Stimulated activated CD8-positive, alpha-beta memory T cell treated with anti-CD3 and anti-CD28 coated beads, Interleukin-12 subunit alpha, Interleukin-12 subunit beta, amount 100 ng/mL, for 1 hour (primary cell): ENCODE measurements at places on chromosomes 5 and 9.

DNA sequence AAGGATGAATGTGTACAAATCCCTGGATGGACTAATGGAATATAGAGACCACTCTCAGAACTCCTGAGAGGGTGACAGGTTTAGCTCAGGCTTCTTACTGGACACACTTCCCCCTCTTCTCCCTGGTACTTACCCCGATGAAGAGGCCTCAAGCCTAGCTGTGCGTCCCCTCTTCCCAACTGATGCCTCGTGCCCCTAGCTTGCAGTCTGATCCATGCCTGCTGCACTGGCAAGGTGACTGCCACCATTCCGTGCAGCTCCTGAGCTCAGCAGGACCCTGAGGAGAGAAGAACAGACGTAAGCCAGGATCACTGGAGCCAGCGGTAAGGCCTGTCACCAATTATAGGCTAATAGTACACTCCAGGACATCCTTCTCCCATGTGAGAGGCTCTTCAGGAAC lies 5.5 kb upstream of the STOML2 start:
- no peak for DNase-seq

DNA sequence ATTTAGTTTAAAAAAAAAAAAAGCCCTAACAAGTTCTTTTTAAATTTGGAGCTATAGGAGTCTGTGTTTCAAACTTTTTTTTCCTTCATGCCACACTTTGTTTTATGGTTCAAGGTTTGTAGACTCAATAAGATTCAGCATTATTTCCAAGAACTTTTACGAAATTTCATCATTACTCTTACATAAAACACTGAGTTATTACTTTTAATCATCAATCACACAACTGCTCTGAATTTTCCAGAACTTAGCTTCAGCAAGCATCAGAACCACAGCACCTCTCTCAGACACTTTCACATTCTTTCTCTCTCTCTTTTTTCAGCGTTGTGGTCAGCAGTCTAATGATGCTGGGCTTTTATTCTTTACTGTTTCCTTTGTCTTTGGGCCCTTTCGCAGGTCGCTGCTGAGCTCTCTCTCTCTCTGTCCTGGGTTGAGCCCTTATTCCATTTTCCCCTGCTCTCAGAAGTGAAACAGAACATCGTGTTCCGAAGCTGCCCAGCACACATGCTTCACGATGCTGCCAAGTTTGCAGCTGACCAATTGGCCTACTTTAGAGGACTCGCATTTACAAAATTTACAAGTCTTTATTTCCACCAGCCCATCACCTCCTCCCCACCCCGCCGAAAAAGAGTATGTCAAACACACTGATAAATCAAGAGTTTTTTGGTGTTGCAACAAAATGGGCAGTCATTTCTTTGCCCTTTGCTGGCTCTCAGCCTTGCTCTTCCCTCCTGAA lies 44.6 kb upstream of the PIK3R1 start:
- DNase-seq = no peak

- no peak for DNase-seq
Measured at GRCh38 chr5:173103411-173103810, 40.9 kb upstream of the BNIP1 start.

DNA sequence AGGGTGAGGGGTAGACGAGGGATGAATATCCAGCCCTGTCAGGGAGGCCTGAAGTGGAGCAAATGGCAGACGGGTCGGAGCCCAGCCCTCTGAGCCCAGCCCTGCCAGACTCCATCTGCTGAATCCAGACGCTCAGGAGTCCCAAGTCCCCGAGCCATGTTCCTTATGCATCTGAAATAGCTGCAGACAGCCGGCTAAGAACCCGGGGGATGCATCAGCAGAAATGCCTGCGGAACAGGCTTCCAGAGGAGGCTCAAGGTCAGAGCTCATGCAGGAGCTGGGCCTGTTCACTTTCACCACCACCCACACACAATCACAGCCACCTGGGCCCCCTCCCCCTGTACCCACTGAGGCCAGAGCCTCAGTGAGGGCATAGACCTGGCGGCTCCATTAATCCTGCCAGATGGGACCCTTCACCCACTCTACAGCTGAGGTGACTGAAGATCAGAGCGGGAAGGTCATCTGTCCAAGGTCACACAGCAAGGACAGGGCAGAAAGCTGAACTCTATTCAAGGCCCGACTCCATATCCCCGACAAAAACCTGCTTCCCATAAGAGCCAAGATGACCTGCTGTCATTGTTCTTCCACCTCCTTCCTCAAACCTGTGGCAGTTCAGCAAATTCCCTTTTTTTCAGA lies 24.4 kb upstream of the AKNA start:
- DNase-seq = no peak

DNA sequence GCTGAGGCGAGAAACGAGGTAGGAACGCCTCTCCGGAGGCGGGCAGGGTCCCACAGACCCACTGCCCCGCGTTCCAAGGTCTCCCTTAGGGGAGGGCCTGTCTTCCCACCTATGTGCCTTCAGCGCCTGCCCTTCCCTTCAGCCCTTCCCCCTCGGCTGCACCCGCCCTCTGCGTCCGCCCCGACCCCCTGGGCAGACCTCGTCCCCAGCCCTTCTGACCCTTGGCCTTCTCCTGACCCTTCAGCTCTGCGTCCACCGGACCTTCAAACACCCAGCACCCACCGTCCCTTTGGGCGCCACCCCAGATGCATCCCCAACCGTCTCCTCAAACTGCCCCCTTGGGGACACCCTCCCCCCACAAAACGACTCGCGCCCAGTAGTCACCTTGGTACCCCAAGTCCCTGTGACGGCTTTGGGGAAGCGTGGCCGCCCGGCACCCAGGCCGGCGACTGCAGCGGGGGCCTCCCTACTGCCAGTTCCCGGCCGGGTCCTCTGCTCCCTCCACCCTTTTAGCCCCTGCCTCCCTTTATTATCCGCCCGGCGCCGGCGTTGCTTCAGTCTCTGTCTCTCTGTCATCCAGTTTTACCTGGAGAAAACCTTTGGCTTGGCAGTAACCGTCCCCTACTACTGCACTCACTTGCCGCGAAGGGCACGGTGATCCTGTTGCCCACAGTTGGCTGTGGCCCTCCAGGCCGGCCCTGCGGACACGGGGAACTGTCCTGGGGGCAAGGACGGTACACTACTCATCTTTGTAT lies 421 bp downstream of the RUSC2 start:
- no peak for DNase-seq

- DNase-seq = no peak
Measured at GRCh38 chr9:3662671-3663070, 136.9 kb upstream of the RFX3 start.

DNA sequence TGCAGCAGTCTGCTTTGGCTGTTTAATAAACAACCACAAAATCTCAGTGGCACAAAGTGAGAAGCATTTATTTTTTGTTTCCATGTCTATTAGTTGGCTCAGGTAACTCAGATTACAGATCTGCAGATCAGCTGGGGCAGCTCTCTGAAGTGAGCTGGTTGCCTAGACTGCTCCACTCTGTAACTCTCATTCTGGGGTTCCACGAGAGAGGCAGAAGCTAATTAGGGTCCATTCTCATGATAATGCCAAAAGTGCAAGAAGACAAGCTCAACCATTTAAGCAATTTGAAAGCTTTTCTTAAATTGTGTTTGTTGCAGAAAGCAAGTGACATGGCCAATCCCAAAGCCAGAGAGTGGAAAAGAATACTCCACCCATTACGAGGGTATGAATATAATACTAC lies 13.2 kb downstream of the MEIKIN start:
- DNase-seq = no peak

DNA sequence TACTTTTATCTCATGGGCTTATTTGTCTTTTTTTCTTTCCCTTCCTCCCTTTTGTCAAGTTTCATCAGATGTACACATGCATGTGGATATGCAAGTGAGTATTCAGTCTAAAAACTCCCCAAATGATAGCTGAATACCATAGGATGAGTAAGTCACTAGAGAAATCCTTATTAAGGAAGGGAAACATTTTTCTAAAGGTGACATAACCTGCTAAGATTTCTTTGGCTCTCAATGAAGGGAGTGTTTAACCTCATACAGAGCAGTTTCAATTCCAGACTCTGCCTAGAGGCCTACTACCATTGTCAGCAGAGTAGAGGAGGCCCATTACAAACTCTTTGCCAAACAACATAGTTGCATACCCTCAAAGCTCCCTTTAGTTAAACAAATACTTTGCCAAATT lies 192.4 kb downstream of the ARHGEF28 start:
- no peak for DNase-seq

DNA sequence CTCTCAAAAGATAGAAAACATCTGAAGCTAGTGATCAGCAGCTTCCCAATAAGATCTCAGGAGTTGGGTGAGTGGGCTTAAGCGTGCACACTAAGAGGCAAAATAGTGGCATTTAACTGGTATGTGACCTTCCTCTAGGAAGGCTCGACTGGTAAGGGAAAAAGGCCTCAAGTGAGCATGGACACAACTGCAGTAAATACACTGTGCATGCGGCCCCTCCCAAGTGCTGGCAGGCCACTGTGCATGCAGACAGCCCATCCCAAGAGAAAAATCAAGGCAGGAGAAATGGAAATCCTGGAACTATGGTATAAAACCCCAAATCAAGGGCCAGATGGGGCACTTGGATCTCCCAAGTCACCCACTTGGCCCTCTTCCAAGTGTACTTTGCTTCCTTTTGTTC lies 112.7 kb downstream of the SMC2 start:
- no peak for DNase-seq

GRCh38 chr5:116632890-116633289 lies 58.3 kb upstream of the SEMA6A start:
- DNase-seq = no peak

- no peak for DNase-seq
Measured at GRCh38 chr5:171310212-171310818, 1.3 kb downstream of the TLX3 start.

- no peak for DNase-seq
Measured at GRCh38 chr5:12690361-12690760, 786.1 kb upstream of the CTNND2 start.

GRCh38 chr5:73314395-73315257 lies 134.0 kb downstream of the FOXD1 start:
- DNase-seq = no peak

GRCh38 chr5:40603378-40603777 lies 76.3 kb upstream of the PTGER4 start:
- no peak for DNase-seq

GRCh38 chr9:131042666-131043065 lies 33.7 kb downstream of the LAMC3 start:
- no peak for DNase-seq

DNA sequence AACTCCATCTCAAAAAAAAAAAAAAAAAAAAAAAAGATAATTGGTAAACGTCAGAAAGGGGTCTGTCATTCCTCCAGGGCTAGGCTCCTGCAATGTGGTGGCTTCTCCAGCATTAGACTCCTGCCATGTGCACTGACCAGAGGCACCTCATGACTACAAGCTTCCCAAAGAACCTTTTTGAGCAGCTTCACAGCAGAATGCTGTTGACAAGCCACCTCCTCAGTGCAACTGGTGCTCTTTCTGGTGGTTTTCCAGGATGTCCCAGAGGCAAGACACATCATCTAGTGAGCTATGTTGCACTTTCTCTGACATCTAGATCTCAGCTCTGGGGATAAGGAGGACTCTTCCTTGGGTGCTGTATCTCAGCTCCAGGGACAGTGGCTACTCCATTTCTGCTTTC lies 11.6 kb downstream of the RPL37 start:
- no peak for DNase-seq

- DNase-seq = no peak
Measured at GRCh38 chr9:105299190-105299854, 54.9 kb downstream of the SLC44A1 start.

DNA sequence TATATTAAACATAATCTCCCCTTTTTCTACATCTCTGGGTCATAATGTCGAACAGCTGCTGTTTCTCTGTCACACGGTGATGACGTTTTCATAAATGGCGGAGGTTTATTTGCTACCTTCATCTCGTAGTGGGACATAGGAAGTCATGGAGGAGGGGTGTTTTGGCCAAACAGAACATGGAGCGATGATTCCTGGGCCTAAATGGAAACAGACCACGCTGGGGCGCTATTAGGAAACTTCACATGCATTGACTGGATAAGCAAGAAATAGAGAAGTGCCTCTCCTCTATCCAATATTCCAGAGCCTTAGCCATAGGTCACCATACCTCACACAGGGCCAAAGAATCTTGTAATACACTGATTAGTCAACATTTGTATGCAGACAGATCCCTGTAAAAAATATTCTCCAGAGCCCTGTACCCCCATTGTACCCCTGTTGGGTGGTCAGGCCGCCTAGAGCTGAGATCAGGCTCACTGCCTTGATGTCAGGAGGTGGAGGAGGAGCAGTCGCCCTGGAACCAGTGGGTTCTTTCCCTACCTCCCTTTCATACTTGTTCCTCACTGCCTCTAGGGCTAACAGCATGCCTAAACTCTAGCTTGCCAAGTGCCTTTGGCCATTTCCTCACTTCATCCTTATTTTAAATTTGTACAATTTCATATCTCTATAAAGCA lies 77.8 kb upstream of the SPIN1 start:
- DNase-seq = no peak

GRCh38 chr5:92409134-92409533 lies 1026.0 kb upstream of the ARRDC3 start:
- DNase-seq = no peak

GRCh38 chr9:78725503-78725902 lies 428.6 kb downstream of the PSAT1 start:
- no peak for DNase-seq

- no peak for DNase-seq
Measured at GRCh38 chr5:75197745-75198144, 38.9 kb downstream of the ANKRD31 start.

GRCh38 chr5:79510638-79511037 lies 3.3 kb downstream of the HOMER1 start:
- no peak for DNase-seq

GRCh38 chr5:143748516-143748915 lies 63.4 kb upstream of the HMHB1 start:
- DNase-seq = no peak

GRCh38 chr5:66828548-66829357 lies 232.6 kb downstream of the MAST4 start:
- DNase-seq = peak; percentile 17

DNA sequence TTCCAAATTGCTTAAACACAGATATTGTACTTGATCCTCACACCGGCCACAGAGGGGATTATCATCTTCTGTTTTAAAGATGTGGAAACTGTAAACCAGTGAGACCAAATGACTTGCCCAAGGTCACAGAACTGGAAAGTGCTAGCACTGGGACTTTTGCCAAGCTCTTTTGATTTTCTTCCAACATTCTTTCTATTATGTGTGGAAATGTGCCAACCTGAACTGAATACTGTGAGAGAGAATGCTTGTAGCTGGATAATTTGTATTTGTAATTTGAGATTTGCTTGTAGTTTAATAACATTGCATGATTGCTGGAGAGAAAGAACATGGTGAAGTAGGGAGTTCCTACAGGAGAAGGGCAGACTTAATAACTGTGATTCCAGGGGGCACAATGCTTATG lies 977.9 kb upstream of the NUDT12 start:
- no peak for DNase-seq

DNA sequence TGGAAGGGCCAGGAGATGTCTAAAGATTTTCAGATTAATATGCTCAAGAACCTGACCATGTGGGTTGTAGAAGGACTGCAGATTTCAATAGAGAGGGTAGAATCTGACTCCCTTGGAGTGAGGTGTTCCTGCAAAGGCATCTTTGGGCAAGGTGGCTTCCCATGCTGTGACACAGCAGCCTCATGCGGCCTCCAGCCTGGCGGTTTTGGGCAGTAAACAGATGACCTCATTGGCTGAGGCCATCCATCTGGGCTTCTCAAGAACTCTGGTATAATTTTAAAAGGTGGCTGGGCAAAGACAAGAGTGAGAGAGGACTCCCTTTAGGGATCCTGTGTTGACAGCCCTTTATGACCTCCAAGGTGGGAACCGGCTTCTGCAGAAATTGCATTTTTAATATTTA lies 90.3 kb upstream of the ERCC6L2 start:
- no peak for DNase-seq

- no peak for DNase-seq
Measured at GRCh38 chr5:6708814-6709213, 4.4 kb upstream of the TENT4A start.
